ENCODE measurements at places on chromosomes 4 and X. TPM values are rescaled to one million over a fixed set of nuclear protein-coding genes. Genes with fewer than 3 reads are reported as not detected.

The GASK1B gene
- polyA plus RNA-seq: 28.5 TPM

The GAGE2A gene
- not detected for polyA plus RNA-seq

The AKAP4 gene
- not detected for polyA plus RNA-seq

The CLDN34 gene
- not detected for polyA plus RNA-seq

The COQ2 gene
- polyA plus RNA-seq: 3.6 TPM

The SHISA3 gene
- 3.6 TPM for polyA plus RNA-seq

The PGAM4 gene
- not detected for polyA plus RNA-seq

The TLR7 gene
- polyA plus RNA-seq: 1.8 TPM

The MORC4 gene
- 9.6 TPM for polyA plus RNA-seq

The DNAAF6 gene
- polyA plus RNA-seq: not detected

The SNX25 gene
- polyA plus RNA-seq: 8.6 TPM

The CMC4 gene
- 31.6 TPM for polyA plus RNA-seq

The DMP1 gene
- polyA plus RNA-seq: not detected

The TMSB15C gene
- 3.5 TPM for polyA plus RNA-seq

The UGT2B10 gene
- polyA plus RNA-seq: not detected

The ARAF gene
- 115 TPM for polyA plus RNA-seq

The NUDT6 gene
- 6.5 TPM for polyA plus RNA-seq

The RNF212 gene
- polyA plus RNA-seq: not detected

The PDGFRA gene
- polyA plus RNA-seq: 14.5 TPM

The NUP54 gene
- polyA plus RNA-seq: 19.8 TPM

The C1QTNF7 gene
- polyA plus RNA-seq: 9.5 TPM

The ABCG2 gene
- 0.67 TPM for polyA plus RNA-seq

The DIAPH2 gene
- polyA plus RNA-seq: 15.0 TPM

The CD38 gene
- 0.88 TPM for polyA plus RNA-seq

The PRRG3 gene
- polyA plus RNA-seq: not detected

The NDP gene
- polyA plus RNA-seq: 0.31 TPM

The PSAPL1 gene
- polyA plus RNA-seq: not detected

The ZNF630 gene
- polyA plus RNA-seq: 5.0 TPM

The FGFBP2 gene
- not detected for polyA plus RNA-seq

The TCEANC gene
- polyA plus RNA-seq: 1.5 TPM

The EXOC1L gene
- polyA plus RNA-seq: not detected

The DKK2 gene
- 0.88 TPM for polyA plus RNA-seq

The SLC25A53 gene
- polyA plus RNA-seq: 6.5 TPM
